ENCODE measurements at places on chromosomes 1 and 21. TPM values are rescaled to one million over a fixed set of nuclear protein-coding genes. Genes with fewer than 3 reads are reported as not detected.

The LHX8 gene
- total RNA-seq = not detected

The DMBX1 gene
- total RNA-seq = 0.10 TPM

The AKNAD1 gene
- not detected for total RNA-seq

The LRRN2 gene
- not detected for total RNA-seq

The KIF17 gene
- total RNA-seq = not detected

The AP4B1 gene
- total RNA-seq = 45.1 TPM

The SDC3 gene
- 0.05 TPM for total RNA-seq

The SLC25A34 gene
- 1.9 TPM for total RNA-seq

The NBPF10 gene
- total RNA-seq = 2.1 TPM

The TCHHL1 gene
- total RNA-seq = not detected

The RYR2 gene
- not detected for total RNA-seq

The DMAP1 gene
- total RNA-seq = 47.3 TPM

The ATP1A2 gene
- not detected for total RNA-seq

The TSPAN1 gene
- not detected for total RNA-seq

The OPTC gene
- not detected for total RNA-seq

The RPE65 gene
- total RNA-seq = not detected

The S100A4 gene
- 603 TPM for total RNA-seq

The CYP4B1 gene
- total RNA-seq = not detected

The RAB29 gene
- total RNA-seq = 56.5 TPM

The CELA3B gene
- total RNA-seq = not detected

The ALPL gene
- total RNA-seq = not detected

The RCSD1 gene
- total RNA-seq = 169 TPM

The KPRP gene
- not detected for total RNA-seq

The AMPD1 gene
- not detected for total RNA-seq

The HHIPL2 gene
- 0.25 TPM for total RNA-seq
